ENCODE measurements at places on chromosomes 5 and 9.

GRCh38 chr5:168234133-168234532 lies 57.3 kb upstream of the WWC1 start:
- DNase-seq: no peak

- DNase-seq: no peak
These were observed 26.7 kb upstream of the TNC start for GRCh38 chr9:115144706-115145105.

GRCh38 chr5:16542236-16542635 lies 74.6 kb downstream of the RETREG1 start:
- no peak for DNase-seq

GRCh38 chr9:113427629-113428028 lies 17.1 kb downstream of the C9orf43 start:
- no peak for DNase-seq

DNA sequence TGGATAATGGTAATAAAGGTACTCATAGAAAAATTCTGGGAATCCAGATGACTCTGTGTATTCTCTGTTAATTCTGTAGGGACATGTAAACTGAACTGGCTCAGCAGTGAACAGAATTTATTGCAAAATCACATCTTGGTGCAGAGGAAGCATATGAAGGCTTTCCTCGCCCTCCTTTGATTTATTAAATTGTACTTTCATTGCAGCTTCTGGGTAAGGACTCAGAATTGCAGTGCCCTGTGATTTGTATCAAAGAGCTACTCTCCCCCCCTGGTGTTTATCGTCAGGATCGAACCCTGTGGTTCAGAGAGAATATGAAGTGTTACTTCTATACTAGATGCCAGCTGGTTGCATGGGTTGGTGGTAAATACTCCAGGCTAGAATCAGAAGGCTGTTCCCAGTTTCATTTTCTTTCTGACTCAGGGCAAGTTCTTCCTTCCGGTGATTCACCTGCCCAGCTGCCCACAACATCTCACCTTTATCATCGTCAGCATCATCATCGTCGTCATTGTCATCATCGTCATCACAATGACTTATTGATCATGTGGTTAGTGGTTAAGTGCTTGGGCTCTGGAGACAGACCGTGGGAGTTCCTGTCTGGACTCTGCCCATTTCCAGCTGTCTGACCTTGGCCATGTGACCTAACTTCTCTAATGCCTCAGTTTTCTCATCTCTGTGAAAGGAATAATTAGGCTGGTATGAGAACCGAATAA lies 238.8 kb downstream of the ARHGAP26 start:
- DNase-seq: no peak

DNA sequence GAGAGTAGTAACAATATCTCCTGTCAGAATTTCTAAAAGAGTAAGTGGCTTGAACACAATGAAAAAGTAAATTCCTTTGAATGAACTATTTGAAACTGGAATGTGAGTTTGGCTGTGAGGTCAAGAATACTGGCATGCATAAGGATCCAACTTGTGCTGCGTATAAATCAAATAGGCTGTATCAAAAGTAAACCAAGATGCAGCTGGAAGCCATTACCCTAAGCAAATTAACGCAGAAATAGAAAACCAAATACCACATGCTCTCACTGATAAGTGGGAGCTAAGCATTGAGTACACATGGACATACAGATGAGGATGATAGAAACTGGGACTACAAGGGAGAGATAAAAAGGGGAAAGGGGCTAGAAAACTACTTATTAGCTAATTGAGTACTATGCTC lies 24.0 kb upstream of the SRFBP1 start:
- DNase-seq: no peak

- no peak for DNase-seq
These were observed 148.5 kb downstream of the NMUR2 start for GRCh38 chr5:152256580-152256979.

DNA sequence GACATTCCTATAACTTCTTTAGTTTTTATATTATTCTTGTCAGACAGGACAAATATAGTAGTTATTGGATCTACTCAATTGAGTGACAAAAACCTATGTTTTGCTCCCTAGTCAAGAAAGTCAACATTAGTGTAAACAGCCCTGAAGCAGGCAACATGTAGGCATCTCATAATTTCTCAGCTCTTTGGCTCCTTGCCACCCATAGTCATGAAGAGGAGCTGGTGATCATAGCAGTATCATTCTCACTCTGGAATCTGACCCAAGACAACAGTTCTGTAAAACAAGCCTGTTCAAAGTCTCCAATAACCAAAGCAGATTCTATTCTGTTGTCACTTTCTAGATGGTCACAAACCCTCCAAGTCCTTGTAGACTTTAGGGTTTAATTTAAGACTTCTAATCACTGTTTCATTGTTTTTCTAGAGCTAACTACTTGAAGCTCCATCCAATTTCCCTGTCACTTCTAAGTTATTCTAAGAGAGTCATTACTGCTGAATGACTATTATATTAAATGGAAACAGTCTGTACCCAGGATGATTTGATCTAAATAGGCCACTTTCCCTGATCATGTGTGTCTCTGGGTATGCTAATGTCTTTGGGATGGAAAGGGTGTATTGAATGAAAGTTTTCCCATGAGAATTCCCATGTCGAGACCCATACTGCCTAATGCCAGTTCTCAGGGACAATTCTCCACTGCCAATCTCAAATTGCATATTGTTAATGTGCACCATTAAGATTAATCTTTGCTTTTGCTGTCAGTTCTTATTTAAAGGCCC lies 533.3 kb downstream of the ACTL7B start:
- no peak for DNase-seq

DNA sequence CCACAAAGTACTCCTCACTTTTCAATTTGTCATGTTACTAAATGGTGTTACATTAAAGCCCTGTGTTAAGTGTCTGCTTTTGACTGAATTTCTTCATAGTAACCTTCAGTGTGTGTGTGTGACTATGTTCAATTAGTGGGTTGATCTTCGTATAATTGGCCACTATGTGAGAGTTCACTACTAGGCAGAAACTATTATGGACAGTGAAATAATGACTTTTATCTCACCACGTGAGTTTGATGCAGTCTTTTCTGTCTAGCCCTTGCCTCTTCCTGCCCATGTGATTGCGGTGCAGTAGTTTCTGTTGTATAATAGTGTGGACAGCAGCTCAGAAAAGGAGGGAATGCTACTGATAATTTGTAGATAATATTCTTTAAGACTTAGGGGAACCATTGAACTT lies 1.8 kb upstream of the MAML1 start:
- DNase-seq: no peak

GRCh38 chr9:134424818-134425217 lies 98.6 kb downstream of the RXRA start:
- DNase-seq: no peak

DNA sequence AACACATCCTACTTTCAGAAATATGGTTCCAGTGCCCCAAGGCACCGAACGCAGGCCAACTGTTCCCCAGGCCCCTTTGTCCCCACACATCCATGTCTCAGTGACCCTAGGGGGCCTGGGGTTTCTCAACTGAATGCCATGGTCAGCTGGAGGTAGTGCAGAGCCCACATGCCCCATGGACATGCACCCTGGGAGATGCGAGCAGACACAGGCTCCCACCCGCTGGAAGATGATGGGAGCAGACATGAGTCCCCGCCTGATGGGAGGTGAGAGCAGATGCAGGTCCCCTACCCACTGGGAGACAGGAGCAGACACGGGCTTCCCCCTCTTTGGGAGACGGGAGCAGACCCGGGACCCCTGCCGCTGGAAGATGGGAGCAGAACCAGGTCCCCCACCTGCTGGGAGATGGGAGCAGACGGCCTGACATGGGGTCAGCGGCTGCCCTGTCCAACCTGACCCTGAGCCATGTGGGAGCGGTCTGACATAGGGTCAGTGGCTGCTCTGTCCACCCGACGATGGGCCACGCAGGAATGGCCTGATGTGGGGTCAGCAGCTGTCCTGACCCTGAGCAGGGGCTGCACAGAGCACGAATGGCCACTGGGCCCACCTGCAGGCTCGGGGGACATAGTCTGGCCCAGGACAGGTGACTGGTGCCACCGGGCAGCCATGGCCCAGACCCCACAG lies 18.4 kb downstream of the ZDHHC11B start:
- DNase-seq: peak; percentile 54

GRCh38 chr5:118236108-118236849 lies 752.1 kb downstream of the DTWD2 start:
- no peak for DNase-seq

DNA sequence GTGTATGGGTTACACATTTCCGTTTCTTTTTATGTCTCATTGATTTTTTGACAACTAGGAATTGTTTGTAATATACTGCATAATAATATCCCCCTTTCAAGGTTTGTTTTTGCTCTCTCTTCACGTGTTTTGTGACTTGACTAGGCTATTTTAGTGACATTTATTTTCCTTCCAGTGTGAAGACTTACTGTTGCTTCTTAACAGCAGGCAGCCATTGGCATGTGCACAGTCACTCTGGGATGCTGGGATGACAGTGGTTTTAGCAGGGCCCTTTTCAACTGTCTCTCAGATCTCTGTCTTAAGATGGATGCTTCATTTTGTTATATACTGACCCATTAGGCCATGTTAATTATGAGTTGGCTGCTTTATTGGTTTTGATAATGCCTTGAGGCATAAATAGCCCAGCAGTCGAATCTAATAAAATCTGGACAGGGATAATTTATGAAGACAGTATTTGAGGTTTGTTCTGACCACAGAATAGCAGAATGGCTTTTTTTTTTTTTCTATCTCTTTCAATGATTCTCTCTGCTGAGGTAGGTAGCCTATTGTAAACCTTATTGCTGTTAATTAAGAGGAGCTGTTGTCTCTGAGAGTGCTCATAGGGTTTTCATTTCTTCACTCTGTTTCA lies 536.0 kb downstream of the GABRG2 start:
- no peak for DNase-seq

All from upper lobe of right lung (tissue), 1 donor.